Esophagus squamous epithelium (tissue), 5 donors: ENCODE measurements at places on chromosomes 7 and 10.

GRCh38 chr10:62475551-62475950 lies 101.4 kb downstream of the ZNF365 start:
- no peak for DNase-seq

DNA sequence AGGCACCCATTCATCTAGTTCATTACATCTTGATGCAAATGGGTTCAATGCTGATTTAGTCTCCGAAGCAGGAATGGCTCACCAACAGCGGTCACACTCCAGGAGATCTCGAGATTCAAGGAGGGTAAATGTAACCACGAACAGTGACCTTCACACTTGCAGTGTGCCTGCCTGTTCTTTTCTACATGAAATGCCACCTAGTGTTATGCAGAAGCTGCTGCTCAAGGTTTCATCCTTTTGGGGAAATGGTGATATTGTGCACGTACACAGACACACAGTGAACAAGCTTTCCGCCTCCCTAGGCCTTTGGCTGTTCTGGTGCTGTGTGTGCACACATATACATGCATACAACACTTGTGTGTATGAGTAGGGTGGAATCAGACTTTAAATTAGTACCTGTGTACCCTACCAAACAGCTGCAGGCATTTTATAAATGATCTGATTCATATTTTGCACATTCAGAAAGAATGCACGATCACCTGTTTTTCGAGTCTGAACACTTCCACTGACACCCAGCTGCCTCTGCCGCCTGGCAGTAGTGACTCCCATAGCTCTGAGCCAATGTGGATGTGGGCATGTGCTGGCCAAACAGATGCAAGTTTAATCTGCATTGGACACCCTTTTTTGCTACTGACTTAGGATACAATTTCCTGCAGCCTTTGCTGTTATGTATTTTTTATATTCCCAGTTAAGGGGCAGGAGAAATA lies 100.5 kb downstream of the TACC2 start:
- DNase-seq = no peak

DNA sequence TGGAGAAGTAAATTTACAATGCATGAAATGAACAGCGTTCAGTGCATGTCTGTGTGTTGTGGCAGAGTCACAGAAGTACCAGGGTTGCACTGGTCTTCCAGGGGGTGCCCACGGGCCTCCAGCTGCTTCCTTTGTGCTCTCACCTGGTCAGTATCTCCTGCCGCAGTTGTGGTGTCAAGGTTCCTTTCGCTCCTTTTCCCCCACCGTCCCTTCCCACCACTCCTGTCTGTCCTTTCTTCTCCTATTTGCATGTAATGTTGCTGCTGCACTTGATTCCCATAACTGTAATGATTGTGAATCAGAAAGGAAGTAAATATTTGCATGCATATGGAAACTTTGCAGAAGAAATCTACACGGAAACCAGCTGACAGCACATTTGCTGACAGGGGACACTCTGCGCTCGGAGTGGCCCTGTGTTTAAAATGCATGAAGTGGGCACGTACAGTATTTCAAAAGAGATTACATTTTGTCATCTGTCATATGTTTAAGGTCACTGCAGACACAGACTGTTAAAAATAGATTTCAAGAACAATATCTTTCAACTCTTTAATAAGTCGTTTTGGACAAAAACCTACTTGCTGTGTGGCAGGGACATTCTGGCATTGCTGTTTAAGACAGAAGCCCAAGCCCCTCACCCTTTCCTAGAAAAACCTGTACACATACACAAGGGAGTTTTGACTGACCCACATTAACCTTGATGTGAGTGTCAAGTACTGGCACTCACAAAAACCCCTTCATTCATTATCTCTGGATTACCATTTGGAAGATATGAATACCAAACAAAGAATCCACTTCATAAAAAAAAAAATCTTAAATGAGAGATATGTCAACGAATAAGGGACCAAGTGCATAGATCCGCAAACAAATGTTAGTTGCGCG lies 336.7 kb upstream of the KLF6 start:
- no peak for DNase-seq

DNA sequence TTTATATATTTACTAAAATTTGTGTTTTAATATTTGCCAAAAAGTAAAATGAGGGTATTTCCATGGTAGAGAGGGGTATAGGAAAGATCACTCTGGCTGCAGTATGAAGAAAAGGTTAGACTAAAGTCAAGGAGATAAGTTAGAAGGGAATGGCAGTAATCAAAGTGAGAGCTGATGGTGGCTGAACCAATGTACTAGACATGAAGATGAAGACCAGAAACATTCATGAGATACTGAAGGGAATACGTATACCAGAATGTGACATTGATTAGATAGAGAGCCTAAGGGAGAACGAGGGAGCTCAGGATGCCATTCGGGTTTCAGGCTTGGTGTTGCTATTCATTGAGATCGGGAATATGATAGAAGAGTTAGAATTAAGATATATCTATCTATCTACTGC lies 7.8 kb downstream of the ZNF713 start:
- DNase-seq = no peak

DNA sequence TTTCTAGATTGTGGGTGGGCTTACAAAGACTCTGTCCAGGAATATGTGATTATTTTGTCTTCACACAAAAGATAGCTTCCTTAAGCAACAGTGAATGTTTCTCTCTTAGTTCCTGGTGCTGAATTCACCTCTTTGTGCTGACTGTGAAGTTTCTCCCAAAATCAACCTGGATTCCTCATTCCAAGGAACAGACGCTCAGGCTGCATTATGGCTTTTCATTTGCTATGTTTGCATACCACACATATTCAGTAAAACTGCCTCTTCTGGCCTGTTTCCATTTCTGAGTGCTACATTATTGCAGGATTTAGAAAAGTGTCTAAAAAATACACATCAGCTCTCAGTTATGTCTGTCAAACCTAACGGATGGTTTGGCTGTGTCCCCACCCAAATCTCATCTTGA lies 21.5 kb downstream of the MACROH2A2 start:
- DNase-seq = no peak

GRCh38 chr10:109418795-109419194 lies 504.5 kb downstream of the XPNPEP1 start:
- no peak for DNase-seq

DNA sequence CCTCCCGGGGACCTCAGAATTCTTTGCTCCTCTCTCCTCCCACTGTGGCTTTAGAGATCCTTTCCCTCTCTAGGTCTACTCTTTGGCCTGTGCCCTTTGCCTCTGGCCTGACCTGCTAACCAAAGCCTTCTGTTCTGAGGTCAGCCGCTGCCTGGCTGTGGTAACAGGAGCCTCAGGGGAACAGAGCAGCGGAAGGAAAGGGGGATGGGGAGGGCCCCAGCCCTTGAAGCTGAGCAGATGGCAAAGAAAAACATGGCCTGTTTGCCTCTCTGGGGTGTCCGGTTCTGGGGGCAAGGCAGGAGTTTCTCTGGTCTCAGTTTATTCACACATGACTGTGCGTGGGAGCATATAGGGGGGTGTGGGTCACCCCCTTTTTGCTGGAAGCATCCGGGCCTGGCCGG lies 28.2 kb downstream of the COL26A1 start:
- no peak for DNase-seq

DNA sequence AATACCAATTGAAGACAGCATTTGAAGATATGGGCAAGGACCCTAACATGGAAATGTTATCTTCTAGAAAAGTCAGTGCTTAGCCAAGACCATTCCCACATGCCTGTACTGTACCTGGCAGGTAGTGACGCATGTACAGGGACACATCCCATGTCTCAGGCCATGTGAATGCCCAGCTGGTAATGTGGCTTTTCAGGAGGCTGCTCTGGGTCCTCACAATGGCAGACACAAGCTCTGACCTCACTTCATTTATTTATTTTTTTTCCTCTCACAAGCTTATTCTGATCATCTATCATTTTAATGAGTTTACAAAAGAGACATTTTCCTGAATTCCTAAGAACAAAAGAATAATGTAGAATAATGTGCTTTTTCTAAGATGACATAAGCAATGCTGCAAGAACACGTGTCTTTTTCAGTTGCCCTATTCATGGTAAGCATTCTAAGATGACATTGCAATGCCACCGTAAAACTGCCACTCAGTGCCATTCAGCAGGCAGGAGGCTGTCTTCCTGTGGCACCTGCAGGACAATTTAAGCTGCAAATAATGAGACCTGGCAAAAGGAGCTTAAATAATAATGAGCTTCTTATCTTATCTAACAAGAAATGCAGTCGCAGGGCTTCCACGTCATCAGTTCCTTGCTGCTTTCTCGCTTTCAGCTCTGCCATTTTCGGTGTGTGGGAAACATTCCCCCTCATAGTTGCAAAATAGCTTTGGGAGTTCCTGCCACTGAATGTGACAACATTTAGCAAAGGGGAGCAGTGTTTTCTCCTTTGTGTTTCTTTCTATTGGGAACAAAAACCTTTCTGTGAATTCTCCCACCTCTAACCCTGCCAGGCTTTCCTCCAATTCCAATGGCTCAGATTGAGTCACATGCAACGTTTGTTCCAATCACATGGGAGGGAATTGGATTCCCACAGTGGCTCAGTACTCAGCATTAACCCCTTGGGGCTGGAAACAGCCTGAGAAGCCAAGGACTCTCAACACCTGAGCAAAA lies 113.0 kb downstream of the SEC23IP start:
- DNase-seq = no peak

DNA sequence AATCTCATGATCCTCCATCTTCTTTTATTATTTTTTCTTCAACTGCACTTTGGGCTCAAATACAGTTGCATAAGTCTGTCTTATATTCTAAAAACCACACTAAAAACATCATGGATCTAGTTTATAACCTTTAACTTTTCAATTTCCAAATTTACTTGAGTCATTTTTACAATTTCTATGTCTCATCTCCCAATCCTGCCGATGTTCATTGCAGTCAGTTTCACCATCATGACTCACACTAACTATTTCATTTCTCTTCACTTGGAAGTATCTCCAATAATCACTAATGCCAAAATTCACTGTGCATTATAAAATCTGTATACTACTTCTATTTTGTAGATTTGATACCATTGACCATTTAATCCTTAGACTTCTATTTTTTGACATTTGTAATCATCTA lies 806.9 kb upstream of the SORCS1 start:
- no peak for DNase-seq

DNA sequence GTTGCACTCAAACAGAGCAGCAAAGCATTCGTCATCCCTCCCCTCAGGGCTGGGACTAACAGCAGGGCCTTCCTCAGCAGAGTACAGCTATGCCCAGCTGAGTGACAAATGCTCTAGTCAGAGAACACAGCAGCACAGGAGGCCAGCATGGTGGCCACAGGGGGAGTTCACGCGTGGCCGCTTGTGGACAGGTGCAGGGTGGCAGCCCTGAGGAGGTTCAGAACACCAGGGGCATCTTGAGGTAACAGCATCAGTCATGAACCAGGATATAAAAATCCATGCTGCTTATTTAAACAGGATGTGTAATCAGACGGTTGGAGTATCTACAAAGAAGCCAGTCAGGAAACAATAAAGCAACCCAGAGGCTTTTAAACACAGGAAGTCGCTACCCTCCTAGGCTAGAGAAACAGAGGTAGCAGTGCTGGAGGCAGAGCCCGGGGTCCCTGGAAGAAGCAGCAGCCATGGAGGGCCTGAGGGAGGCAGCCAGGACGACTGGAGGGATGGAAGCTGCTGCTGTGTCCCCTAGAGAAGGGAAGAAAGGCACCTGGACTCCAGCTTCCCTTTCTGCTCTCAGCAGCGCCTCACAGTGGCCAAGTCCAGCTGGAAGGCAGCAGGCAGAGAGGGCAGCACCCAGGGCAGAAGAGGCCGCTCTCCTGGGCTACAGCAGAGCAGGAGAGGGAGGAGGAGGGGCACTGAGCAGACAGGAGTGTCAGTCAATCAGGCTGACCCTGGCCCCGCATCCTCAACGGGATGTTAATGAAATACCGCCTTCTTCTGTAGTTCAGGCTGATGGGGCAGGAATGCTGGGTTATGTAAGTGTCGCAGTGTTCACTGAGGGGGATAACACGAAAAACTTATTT lies 70.8 kb upstream of the UCN3 start:
- DNase-seq = no peak

DNA sequence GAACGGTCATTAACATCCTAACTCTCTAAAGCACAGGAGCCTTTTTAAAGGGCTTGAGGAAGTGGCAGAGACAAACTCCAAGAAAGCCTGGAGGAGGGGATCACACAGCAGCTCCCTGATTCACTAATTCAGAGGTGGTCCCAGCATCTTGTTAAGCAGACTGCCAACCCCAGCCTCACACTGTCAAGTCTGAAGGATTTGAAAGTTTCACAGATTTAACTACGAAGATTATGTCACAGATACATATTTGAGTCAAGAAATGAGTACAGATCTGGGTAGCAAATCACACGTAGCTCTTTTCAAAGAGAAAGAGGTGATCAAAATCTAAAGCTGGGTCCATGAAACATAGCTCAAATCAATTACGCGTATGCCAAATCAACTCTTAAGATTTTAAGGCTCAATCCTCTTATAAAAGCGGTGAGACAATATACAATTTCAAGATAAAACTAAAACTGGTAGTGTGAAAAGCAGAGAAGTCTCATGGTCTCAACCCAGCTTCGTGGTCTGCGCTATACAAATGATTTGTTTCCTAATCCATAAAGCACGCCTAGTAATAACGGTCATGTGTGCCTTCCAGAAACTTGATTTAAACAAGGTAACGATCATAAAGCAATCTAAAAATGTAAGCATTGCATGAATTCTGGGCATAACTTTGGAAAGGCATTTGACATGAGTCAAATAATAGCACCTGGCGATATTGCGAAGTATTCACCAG lies 229.9 kb upstream of the MKLN1 start:
- no peak for DNase-seq

DNA sequence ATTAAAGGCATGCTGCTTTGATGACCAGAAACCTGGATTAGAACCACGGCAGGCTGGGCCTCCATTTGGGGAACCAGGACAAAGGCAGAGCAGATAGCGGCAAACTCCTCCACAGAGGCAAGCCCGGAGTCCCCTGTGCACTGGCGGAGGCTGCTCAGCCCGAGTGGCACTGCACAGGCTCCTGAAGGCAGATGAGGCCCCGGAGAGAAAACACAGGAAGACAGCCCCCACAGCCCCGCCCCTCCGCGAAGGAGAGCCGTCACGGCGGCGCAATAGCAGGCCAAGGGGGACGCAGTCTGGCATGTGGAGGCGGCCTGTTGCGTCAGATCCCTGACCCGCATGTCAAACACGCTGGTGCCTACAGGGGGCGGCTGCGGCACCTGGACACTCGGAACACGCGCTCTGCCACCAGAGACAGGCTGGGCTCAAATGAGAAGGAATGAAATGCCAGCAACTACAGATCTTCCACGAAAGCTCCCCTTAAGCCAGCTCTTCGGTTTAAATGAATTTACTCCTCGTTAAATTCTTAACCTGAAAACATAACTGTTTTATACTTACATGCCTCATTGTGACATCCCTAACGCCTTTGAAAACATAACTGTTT lies 128.5 kb downstream of the MAD1L1 start:
- DNase-seq = no peak
